GM12878 (cell line): ENCODE measurements at places on chromosomes 6 and 20.

- DNase-seq, result no peak
Observed at GRCh38 chr6:1182722-1183521, 129.0 kb upstream of the FOXQ1 start.

GRCh38 chr6:27157459-27158315 is 89.8 kb upstream of the PRSS16 start:
- DNase-seq, result peak; percentile 66

GRCh38 chr6:111057074-111057752 is 30.1 kb upstream of the SLC16A10 start:
- no peak for DNase-seq

- DNase-seq, result no peak
Observed at GRCh38 chr6:109253366-109253765, 128.9 kb downstream of the CD164 start.

DNA sequence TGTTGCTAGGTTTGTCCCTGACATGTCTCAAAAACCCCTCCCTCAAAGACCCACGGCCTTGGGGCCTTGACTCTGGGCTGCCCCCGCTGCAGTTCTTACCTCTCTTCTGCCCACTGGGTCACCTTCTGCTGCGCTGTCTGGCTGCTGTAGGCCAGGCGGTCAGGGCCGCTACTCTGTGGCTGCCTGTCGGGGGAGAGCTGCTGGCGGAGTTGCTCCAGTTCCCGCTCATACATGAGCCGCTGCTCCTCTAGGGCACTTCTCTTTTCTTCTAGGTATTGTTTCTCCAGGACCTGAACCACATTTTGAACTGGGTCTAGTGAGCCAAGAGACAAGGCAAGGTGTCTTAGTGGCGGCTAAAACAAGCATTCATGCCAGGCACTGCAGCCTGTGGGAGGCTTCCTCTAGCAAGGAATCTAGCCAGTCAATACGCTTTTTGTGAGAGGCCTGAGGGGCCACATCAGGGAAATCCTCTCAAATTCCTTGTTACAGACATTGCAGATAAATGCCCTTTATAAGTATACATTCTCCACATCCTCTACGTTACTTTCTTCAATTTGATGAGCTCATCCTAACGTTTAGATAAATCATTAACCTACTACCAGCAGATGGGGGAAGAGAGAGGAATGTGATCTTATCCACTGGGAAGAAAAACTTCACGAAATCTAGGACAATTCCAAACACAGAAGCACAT is 110.3 kb upstream of the NUP153 start:
- DNase-seq, result no peak

GRCh38 chr20:53657279-53657678 is 63.6 kb upstream of the ZNF217 start:
- no peak for DNase-seq

GRCh38 chr6:23870496-23870895 is 255.5 kb upstream of the NRSN1 start:
- no peak for DNase-seq

GRCh38 chr6:75932067-75932466 is 140.4 kb downstream of the IMPG1 start:
- DNase-seq, result no peak

- no peak for DNase-seq
Observed at GRCh38 chr6:158256746-158257424, 55.4 kb upstream of the TULP4 start.

GRCh38 chr6:159862103-159862502 is 28.7 kb upstream of the MAS1 start:
- no peak for DNase-seq

DNA sequence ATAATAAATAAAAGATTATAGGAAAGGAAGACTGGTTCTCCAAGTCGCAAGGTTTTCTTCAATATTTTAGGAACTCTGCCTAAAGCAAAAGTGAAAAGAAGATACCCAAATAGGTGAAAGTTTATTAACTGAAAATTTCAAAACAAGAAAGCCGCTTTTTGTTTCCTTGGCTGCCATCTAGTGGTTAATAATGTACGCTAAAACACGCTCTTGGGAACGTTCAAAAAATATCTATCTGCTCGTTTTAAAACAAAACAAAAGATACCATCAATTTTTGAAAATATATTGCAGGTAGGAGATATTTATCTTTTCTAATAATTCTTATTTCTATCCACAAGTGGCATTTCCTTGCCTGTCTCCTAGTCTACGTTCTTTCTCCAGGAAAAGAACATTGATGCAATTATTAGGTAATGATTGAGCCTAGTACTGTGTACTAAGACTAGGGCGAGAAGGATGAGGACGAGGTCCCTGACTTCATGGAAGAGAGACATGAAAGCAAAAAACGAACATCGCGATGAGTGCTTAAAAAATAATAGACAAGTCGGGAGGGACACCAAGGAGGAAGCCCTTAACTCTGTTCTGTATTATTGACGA is 97.2 kb downstream of the SPTLC3 start:
- DNase-seq, result no peak

GRCh38 chr20:39888310-39888709 is 800.7 kb downstream of the MAFB start:
- no peak for DNase-seq

DNA sequence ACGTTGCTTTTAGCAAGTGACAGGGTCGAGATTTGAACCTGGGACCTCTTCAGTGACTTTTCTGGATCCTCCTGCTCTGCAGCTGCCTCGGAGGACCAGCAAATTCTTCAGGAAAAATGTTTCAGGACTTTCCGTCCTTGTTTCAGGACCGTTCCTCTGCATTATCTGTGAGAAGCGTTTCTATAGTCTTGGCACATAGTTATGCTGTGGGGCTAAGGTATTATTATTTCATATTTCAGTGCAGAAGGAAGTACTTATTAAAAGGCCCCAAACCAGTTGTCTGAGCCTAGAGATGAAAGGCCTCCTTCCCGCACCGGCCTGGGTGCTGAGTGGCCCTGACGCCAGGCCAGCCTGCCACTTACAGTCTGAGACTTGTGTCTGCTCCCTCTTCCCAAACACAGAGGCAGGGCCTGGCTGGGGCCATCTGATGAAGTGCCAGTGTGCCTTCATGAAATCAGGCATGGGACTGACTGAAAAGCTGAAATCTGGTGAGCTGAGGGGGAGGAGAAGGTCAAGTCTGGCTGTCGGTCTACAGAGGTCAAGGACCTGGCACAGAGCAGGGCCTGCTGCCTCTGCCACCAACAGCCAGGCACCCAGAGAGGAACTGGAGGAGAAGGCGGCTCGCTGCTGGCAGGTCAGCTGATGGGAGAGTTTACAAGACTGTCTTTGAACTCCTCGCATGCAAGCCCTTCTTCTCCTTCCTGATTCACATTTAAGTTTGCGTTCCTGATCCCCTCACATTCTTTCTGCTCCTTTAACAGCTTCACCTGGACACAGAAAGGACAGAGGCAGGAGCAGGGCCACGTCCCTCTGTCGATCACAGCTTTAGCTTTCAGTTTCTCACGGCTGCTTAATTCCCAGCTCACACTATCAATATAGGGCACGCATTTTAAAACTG is 8.9 kb upstream of the QKI start:
- DNase-seq, result no peak

DNA sequence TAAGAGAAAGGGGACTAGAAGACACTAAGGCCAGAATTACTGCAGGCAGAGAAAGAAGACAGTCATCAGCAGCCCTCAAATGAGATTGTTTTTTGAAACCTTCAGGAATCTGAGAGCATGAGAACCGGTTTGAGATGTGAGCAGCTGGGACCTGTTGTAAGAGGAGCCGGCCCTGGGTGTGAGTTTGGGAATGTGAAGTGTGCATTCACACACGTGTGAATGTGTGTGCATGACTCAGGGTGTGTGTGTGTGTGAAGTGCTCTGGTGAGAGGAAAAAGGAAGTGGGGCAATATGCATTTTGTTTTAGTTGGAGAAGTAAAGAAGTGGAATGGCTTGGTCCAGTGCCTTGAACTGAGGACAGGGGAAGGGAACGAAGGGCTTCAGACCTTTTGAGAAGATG is 4.3 kb downstream of the SCUBE3 start:
- no peak for DNase-seq

GRCh38 chr6:4805553-4806336 is 29.5 kb downstream of the CDYL start:
- no peak for DNase-seq

DNA sequence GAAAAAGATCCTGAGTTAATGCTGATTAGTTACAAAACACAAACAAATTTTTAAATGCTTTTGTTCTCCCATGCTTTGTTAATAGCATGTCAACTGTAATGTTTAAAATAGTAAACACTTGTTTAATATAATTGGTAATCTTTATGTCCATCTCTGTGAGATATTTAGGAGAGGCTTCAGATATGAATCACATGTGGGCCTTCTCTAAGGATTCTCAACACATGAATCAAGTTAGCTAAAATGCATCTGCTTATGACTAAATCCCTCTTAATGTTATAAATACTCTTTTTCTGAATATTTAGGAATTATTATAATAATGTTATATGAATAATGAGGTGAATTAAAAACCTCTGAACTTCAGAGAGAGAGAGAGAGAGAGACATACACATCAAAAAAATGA is 345.9 kb upstream of the MANEA start:
- no peak for DNase-seq

DNA sequence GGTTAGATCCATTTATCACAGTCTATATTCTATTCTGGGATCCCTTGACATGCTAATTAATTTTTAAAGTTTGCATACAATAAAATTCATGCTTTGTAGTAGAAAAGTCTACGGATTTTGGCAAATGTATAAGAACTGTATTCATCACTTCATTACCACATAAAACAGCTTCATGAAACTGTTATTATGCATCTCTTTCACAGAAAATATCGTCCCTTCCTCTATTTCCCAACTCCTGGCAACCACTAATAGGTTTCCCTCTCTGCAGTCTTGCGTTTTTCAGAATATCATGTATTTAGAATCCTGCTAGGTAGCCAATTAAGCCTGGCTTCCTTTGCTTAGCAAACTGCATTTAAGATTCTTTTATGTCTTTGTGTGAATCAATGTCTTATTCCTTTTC is 441.3 kb upstream of the RGS17 start:
- no peak for DNase-seq
